MM.1S (cell line): ENCODE measurements at places on chromosomes 7 and 10.

- H3K36me3 ChIP-seq = no peaks in the 10 kb centered on the region; the same call in 1 of the 2 replicates
- no peaks in the 10 kb centered on the region for H3K27me3 ChIP-seq
- no peak overlapping the region for H3K27ac ChIP-seq
- no peak for DNase-seq
These were observed 23.7 kb downstream of the EPDR1 start for GRCh38 chr7:37943905-37944736.

DNA sequence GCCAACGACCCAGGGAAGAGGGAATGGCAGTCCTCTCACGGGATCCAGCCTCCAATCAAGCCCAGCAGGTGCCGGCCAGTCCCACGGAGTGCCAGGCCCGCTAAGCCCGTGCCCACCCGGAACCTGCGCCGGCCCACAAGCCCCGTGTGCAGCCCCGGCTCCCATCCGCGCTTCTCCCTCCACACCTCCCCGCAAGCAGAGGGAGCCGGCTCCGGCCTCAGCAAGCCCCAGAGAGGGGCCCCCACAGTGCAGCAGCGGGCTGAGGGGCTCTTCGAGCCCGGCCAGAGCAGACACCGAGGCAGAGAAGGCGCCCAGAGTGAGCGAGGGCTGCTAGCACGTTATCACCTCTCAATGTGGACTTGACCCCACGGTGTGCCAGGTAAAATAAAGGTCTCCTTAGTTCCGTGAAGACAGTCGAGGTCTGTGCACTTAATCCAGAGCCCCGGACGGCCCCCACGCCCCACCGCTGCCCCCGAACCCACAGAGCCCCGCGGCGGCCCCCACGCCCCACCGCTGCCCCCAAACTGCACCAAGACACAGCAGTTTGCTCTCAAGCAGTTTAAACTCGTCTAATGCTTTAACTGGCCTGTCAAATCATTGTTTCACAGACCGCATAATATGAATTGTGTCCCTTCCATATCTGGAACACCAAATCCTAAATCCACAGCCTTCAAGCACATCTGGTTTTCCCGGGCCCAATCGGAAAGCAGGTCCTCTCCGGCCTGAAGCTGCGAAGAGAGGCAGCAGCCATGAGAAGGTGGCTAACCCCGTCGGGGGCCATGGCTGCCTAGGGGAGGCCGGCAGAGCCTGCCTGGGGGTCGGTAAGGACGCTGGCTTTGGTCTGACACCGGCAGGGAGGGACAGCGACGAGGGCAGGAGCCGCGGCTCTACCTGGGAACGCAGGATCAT lies 307.8 kb downstream of the PTPRN2 start:
- H3K27ac ChIP-seq = no peak overlapping the region
- DNase-seq = no peak
- H3K36me3 ChIP-seq = no peaks in the 10 kb centered on the region
- H3K27me3 ChIP-seq = peaks cover 99% of the 10 kb centered on the region

DNA sequence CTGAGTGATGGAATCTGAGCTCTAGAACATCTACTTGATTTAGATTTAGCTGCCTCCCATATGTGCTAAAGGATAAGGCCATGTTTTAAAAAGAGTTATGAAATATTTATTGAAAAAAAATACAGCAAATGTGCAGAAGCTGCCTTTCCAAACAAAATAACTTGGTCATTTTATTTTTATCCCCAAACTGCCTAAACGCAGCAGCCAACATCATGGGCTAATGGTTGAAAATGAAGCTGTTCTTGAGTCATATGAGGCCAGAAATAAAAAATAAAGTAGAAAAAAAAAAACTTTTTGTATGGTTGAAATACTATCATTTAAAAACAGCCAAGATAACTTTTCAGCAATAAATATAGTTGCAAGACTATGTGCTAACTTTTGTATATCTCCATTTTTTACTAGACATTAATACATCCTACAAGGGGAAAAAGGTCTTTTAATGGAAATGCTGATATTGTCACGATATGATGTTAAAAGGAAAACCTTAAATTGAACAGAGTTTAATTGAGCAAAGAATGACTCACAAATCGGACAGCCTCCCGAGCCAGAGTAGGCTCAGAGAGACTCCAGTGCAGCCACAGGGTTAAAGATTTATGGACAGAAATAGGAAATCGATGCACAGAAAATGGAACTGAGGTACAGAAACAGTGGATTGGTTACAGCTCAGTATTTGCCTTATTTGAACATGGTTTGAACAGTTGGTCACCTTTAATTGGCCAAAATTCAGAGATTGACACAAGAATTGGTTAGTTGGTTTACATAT lies 305.8 kb downstream of the MDFIC start:
- no peak for DNase-seq
- no peak overlapping the region for H3K4me3 ChIP-seq
- no peaks in the 10 kb centered on the region for H3K36me3 ChIP-seq
- H3K27me3 ChIP-seq = no peaks in the 10 kb centered on the region
- H3K27ac ChIP-seq = no peak overlapping the region

DNA sequence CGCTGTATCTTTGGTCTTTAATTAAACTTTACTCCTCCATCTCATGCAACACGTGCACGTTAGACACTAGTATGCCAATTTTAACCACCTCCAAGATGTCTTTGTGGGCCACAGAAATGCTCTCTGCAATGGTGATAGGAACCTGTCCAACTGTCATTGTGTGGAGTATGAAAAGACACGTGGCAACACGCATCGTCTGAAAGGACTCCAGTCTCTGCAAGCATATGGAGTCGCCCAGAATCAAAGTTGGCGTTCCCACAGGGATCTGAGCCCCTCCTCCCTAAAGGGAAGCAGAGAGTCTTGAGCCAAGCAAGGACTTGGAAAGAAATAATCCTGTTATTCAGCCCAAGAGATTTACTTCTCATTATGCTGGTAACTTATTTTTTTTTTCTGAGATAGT lies 301.1 kb downstream of the CALN1 start:
- H3K4me3 ChIP-seq = no peak overlapping the region
- DNase-seq = no peak
- no peaks in the 10 kb centered on the region for H3K36me3 ChIP-seq
- no peak overlapping the region for H3K27ac ChIP-seq
- no peaks in the 10 kb centered on the region for H3K4me1 ChIP-seq

DNA sequence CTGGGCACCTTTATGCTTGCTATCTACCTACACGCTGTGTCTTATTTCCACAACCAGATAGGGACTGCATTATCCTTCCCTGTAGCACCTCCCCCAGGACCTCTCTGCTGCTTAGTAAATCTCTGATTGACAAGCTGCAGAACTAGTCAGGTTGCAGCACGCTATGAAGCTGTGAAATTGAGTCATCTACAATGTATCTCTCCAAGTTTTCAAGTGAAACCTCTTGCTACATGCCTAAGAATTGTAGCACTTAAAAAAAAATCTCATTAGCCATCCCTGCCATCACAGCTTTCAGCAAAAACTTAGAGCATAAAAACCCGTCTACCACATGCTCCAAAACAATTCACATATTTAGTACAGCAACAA lies 69.7 kb upstream of the FGFR2 start:
- no peaks in the 10 kb centered on the region for H3K36me3 ChIP-seq
- no peak overlapping the region for H3K4me3 ChIP-seq
- no peak overlapping the region for H3K27ac ChIP-seq
- DNase-seq = no peak
- no peaks in the 10 kb centered on the region for H3K27me3 ChIP-seq

- no peak overlapping the region for H3K4me3 ChIP-seq
- DNase-seq = no peak
- no peaks in the 10 kb centered on the region for H3K4me1 ChIP-seq
- no peaks in the 10 kb centered on the region for H3K27me3 ChIP-seq
- no peaks in the 10 kb centered on the region for H3K36me3 ChIP-seq
- no peak overlapping the region for H3K27ac ChIP-seq
These were observed 6.6 kb downstream of the CPA5 start for GRCh38 chr7:130350945-130351790.

GRCh38 chr7:82690929-82691328 lies 247.4 kb upstream of the CACNA2D1 start:
- H3K27ac ChIP-seq = no peak overlapping the region
- no peak for DNase-seq
- H3K4me1 ChIP-seq = peaks cover 17% of the 10 kb centered on the region

GRCh38 chr10:7193369-7193768 lies 217.5 kb downstream of the SFMBT2 start:
- H3K4me3 ChIP-seq = no peak overlapping the region
- no peaks in the 10 kb centered on the region for H3K4me1 ChIP-seq
- no peak for DNase-seq
- H3K27me3 ChIP-seq = no peaks in the 10 kb centered on the region
